ENCODE measurements at places on chromosomes 3 and 15.

- no peak for ATAC-seq
These were observed 38.4 kb downstream of the CCDC33 start for GRCh38 chr15:74274470-74275038.

- ATAC-seq: no peak
These were observed 22.5 kb downstream of the SLC6A6 start for GRCh38 chr3:14424711-14425580.

DNA sequence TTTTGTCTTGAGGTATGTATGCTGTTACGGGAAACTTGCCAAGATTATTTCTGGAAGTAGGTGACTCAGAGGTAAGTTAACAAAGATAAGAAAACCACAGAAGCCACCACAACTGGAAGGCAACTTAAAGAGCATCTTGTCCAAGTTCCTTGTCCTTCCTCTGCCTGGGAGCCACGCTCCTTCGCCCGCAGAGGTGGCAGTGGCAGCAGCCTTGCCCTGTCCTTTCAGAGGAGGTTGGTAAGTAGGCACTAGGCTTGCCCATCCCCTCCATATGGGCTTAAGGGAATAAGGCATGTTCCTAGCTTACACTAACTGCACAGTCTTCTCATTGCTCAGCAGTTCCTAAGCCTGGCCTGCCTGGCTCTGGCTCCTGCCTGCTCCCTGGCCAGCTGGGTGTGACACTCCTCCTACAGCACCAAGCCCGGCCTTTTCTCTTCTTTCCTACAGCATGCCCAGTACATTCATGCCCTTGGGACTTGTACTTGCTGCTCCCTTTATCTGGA is 48.0 kb upstream of the RAB6B start:
- ATAC-seq: peak; percentile 61

DNA sequence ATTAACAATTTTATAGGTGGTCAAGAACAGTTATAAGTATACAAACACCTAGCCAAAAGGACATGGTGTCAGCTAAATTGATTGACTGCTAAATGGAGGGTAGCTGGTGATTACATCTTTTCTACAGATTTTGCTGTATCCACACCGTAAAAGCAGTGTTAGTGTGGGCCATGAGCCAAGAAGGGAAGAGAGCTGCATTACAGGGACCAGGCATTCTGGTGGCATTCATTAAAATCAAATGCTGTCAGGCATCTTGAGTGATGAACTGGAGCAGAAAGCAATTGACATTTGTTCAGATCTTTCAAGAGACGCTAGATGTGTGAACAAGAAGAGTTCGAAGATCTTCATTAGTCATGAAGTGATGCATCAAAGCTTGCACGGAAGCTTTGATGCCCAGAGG is 177.9 kb downstream of the ARPP21 start:
- ATAC-seq: no peak

- no peak for ATAC-seq
These were observed 17.0 kb downstream of the ILDR1 start for GRCh38 chr3:122004991-122005565.

GRCh38 chr15:52794665-52795463 is 4.7 kb upstream of the ONECUT1 start:
- no peak for ATAC-seq

- ATAC-seq: no peak
These were observed 188.9 kb downstream of the FMN1 start for GRCh38 chr15:33005582-33005981.

- ATAC-seq: no peak
These were observed 641 bp upstream of the VPS13C start for GRCh38 chr15:62060896-62061280.

- no peak for ATAC-seq
These were observed 14.6 kb upstream of the BLOC1S6 start for GRCh38 chr15:45572617-45573016.

DNA sequence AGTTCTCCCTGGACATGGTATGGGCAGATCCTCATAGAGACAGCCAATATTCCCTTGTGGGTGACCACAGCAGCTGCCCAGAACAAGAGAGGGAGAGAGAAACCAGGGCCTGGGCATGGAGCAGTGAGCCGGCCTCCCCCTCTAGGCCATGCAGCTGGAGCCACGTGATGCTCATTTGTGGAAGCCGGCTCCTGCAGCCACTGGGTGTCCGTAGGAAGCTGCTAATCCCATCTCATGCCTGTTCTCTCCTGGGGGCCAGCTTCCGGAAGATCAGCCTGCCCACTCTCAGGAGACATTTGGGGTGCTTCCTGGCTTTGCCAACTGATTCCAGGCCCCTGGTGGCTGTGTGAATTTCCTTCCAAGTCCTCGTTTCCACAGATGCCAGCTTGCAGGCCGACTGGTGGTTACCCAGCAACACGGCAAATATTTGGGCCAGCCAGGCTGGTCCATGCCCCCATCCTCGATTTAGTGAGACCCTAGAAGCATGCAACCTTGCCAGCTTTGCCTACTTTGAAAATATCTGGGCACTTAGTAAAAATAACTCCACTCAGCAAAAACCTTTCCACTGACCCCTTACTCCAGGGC is 55.3 kb downstream of the LINGO1 start:
- ATAC-seq: no peak

- no peak for ATAC-seq
These were observed 84.1 kb downstream of the PPCDC start for GRCh38 chr15:75107516-75107907.

- no peak for ATAC-seq
These were observed 7.1 kb downstream of the GPD1L start for GRCh38 chr3:32113566-32113965.

DNA sequence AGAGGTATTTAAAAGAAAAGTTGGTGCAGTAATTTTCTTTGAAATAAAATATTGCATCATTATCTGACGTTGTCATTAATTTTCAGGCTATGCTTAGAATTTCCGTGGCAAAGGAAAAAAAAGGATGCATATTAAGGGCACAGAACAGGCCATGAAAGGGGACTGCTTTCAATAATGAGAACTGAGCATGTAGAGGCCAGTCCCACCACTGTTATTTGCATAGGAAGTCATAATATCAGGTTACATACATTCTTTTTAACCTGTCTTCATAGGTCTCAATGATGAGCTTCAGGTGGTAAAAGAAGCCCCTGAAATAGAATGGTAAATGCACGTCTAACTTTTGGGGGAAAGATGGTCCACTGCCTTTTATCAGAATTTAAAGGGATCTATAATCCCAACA is 272.1 kb upstream of the ALCAM start:
- ATAC-seq: no peak

- ATAC-seq: no peak
These were observed 37.6 kb downstream of the IGF2BP2 start for GRCh38 chr3:185786956-185787877.

DNA sequence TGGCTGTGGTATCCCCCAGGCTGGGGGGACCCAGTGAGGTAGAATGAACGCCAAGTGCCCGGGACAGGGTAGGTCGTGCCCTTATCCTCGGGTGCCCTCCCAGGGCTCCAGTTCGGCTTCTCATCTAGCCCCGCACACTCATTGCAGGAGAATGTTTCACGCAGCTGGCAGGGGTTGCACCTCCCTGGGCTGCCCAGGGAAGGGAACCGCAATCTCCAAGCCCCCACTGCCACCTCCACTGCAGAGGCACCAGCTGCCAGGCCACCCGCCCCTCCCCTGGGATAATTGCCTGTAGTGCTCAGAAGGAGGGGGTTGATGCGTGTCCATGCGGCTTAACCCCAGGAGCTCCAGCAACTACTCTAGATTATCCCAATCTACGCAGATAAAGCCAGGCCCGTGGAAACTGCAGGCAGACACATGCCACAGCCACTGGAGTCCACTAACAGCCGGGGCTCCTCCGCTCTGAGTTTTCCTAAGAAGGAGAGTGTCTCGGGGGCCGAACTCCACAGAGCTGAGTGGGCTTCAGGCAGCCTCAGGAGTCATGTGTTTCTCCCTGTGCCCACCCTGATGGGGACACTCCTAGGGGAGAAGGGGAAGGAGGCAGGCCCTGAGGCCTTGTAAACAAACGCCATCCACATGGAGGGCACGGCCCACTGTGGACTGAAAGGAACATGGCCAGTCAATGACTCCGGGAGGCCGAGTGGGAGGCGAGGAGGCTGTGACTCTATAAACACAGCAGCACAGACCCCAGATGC is 137.2 kb upstream of the IQSEC1 start:
- no peak for ATAC-seq

- no peak for ATAC-seq
These were observed 68.9 kb upstream of the CSPG5 start for GRCh38 chr3:47647550-47647949.

GRCh38 chr15:45573961-45574629 is 13.1 kb upstream of the BLOC1S6 start:
- ATAC-seq: peak; percentile 23

GRCh38 chr3:2684046-2684445 is 426.1 kb downstream of the IL5RA start:
- ATAC-seq: no peak

GRCh38 chr3:106809623-106810299 is 567.5 kb upstream of the CCDC54 start:
- no peak for ATAC-seq

DNA sequence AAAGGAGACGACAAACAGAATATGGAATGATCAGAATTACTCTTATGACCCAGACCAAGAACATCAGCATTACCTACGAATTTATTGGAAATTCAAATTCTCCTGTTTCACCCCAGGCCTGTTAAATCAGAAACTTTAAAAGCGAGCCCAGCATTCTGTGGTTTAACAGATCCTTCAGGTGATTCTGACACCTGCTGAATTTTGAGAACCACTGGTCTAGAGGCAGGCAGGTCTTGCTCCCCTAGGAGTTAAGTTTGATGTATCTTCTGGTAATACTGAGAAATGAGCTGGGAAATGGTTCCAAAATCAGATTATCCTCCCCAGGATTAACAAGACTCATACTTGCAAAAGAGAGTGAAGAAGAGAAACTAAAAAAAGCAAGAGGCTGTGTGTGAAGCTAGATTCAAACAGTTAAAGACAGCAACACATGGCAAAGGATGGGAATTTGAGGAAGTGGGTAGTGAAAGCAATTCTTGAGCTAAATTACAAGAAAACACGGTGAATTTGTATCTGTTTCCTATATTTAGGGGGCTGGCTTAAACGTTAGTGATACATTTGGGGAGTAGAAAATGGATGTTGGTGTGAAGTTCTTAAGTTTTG is 66.0 kb downstream of the FLNB start:
- no peak for ATAC-seq

DNA sequence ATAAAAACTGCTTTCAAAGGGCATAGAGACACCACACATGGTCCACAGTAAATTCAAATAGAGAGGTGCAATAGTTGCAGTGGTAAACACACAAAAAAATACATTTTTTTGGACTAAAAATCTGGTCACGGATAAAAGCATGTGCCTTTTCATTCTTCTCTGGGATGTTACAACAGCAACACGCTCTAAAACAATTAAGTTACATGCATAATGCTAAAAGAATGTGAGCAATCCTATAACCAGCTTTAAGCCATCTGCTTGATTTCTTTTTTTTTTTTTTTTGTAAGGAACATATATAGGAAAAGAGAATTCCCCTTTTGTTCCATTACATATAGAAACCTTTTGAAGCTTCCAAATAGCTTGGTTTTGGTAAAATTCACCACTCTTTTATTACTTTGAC is 20.0 kb downstream of the WNT5A start:
- ATAC-seq: no peak

- no peak for ATAC-seq
These were observed 34.4 kb downstream of the TFRC start for GRCh38 chr3:196047391-196048030.

GRCh38 chr3:4776399-4776979 is 202.7 kb upstream of the BHLHE40 start:
- peak; percentile 78 for ATAC-seq

DNA sequence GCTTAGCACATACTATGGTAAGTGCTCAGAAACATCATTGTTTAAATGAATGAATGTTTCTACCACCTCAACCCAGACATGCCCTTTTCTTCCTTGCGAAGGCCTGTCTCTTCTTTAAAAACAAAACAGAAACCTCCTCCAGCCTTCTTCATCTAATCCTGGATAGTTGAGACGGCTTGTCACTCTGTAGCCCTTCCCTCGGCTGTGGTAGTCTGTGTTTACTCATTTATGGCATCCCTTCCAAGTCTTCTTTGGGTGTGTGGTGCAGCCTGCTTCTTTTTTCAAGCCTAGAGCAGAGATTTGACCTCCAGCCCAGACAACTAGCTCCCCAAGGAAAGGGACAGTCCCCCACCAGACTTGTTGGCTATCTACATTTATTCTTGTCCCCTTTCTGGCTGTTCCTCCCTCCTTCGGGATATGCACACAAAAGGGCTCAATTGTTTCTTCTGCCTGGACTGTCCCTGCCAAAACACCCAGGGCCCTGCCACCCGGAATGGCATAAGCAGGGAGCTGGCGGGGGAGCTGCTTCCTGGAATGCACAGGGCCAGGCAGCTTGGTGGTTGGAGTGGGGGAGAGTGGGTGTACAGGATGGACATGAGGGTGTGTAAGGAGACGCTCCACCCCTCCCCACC is 67.8 kb downstream of the ITGA11 start:
- no peak for ATAC-seq

DNA sequence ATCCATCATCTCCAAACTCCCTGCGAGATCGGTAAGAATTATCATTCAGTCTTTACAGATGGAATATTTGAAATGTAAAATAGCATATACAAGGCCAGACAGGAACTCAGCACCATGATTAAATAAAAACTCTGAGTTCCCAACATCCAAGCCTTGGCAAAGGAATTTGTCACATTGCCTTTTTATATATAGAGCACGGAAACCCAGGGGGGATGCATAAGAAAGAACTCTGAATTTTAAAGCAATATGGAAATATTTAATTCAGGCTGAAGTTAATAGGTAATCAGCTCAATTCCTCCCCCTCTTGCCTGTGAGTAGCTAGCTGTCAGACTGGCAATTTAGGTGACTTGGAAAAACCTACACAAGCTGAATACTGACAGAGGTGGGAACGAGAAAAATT is 217.9 kb upstream of the KCNMB2 start:
- no peak for ATAC-seq

GRCh38 chr3:71360764-71361163 is 222.8 kb downstream of the FOXP1 start:
- peak; percentile 28 for ATAC-seq

- no peak for ATAC-seq
These were observed 6.0 kb upstream of the RTP1 start for GRCh38 chr3:187191271-187191670.

- ATAC-seq: no peak
These were observed 71.5 kb downstream of the LRRC28 start for GRCh38 chr15:99322643-99323405.

GRCh38 chr3:174440253-174440701 is 418.9 kb upstream of the NAALADL2 start:
- no peak for ATAC-seq

DNA sequence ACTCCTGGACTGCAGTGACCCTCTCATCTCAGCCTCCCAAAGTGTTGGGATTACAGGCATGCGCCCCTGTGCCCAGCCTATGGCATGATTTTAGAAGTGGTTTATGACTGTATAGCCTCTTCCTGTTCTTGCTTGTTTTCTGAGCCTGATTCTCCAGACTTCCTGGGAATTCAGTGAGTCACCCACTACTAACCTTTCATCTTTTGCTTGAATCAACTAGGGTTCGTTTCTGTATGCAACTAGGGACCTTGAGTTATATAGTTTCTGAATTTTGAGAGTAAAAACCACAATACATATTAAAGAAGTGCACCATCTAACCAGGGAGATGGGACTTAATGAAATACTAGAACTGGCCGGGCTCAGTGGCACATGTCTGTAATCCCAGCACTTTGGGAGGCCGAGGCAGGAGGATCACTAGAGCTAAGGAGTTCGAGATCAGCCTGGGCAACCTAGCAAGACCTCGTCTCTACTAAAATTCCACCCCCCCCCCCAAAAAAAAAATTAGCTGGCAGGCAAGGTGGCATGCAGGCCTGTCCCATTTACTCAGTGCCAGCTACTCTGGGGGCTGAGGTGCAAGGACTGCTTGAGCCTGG is 76.0 kb downstream of the ZNF609 start:
- ATAC-seq: peak; percentile 90

All from esophagus mucosa (tissue), 1 donor.